ENCODE measurements at places on chromosomes 7 and 10.

DNA sequence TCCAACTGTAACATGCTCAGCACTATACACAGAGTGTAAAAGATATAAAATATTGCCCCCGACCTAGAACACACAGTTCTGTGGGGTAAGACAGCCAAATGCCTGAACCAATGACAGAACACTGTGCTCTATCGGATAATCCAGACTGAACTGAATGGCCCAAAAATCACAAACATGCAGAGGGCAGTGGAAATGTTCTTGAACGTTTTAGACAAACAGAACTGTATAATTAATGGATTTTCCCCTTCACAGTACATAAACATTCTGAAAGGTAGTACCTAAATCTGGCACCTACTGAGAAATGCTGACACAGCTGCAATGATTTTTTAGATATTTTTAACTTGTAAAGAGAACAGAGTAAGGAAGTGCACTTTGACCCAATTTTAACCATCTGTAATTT, 33.4 kb downstream of the PARD3 start:
- DNase-seq = no peak

DNA sequence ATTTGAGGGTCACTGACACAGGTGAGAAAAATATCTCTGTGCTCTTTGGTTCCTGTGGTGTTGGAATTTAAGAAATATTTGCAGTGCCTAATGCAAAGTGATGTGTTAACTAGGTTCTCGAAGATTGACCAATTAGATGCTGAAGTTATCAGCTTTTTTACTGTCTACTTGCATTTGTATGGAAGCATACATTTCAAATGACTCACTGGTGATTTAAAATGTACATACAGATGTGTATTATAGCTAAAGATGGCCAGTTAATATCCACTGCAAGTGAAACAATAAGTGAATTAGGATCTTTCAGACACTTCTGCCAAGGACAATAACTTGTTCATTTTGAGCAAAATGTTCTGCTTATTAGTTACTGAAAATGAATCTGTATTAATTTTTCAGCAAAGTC, 205.0 kb downstream of the FANK1 start:
- DNase-seq = no peak

GRCh38 chr10:103820101-103821062, 35.0 kb downstream of the SH3PXD2A start:
- DNase-seq = peak; percentile 62

DNA sequence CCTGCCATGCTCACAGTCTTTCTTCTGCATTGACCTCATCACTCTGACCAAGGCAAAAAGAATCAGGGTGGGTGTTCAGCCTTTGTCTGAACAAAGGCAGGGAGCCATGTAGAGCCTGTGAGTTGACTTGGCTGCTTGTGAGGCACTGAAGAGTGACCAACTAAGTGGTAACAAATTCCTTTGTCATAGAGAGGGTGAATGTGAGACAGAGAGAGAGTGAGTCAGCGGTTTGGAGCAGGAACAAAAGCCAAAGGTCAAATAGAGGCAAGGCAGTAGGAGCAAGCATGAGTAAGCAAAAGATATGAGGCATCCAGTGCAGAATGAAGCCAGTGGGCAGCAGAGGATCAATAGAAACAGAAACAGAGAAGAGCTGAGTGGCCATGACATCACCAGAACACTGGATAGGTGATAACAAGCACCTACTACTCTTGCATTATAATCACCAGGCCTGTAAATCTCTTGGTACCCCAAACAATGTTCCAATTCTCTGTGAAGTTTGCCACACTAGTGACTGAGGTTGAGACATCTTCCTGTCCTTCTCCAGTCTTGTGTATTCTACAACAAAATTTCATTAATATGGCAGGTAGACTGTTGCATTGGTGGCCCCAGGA, 116.2 kb upstream of the LAMB4 start:
- peak; percentile 89 for DNase-seq

GRCh38 chr10:86258941-86259340, 107.7 kb downstream of the GRID1 start:
- no peak for DNase-seq

DNA sequence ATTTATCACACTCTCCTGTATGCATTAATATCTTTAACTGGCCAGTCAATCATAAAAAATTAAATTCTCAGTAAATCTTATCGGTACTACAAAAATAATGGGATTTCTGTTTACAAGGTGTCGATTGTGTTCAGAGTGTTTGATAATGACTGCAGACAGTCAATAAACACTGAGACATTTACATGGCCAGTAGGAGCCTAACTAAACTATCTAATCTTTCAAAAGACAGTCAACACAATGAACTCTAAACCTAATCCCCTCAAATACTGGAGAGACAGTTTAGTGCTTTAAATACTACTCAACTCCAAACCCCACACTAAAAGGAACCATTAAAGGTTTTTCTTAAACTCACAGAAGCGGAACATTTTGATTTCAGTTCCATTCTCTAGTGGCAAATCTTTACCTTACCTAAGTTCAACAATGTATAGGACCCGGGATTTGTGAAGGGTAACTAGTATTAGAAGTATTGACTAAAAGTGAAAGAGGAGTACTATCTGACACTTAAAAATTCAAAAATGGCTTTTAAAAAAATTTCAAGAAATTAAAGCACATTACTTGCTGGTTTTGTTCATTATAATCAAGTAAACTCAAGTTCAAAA, 37.3 kb upstream of the EXOC6 start:
- DNase-seq = no peak

DNA sequence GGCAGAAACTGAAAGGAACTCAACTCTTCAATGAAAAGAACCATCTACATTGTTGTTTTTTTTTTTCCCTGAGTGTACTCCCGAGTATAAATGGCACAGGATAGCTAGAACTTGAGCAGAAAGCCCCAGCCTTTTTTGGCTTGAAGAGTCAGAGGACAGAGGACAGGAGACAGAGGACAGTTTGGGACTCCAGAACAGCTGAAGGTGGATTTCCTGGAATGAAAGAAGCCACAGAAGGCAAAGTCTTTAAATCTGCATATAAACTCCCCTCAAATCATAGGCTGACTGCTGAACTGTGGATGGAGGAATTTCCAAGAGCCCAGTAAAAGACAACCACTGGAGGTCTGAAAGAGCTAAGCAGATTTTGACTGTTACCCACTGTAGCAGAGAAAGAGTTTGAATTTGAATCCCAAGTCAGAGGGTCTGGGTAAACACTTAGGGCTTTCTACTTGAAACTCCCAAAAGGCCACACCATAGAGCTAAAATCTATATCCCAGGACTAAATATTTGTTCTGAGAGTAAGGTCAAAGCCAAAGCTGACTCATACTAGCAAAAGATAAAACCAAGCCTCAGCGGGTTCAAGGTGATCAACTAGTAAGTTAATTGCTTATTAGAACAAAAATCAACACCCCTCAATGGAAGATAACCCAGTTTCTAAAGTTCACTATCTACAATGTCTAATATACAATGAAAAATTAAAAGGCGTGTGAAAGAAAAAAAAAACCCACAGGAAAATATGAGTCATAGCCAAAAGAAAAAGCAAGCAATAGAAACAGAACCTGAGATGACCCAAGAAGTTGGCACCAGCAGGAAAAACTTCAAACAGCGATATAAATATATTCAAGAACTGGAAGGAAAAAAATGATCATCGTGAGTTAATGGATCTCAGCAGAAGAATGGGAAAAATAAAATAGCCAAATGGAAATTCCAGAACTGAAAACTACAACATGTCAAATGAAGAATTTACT, 1.8 kb upstream of the OPN1SW start:
- no peak for DNase-seq

DNA sequence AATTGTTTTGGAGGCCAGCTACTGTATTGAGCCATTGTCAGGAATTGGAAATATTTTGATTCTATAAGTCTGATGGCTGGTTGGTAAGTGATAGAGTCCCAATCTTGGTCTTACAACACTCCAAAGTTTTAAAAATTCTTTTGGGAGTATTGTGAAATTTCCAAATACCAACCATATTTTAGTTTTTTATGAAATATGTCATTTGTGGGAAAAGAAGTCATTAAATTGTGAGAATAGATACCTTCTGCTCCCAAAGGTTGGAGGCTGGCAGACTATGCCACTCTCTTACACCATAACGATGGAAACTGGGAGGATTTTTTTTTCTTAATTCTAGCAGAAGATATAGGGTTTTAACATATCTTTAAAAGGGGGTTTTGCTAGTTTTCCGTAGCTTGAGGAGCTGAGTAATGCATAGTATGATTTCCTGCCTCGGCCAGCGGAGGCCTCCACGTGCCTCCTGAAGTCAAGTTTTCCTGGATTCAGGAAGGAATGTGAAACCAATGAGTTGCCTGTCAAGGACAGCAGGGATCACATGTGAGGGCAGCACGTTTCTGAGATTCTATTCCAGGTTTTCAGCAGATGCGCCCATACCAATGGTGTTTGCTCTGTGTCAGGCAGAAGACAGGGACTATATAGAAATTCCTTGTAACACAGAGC, 92.2 kb upstream of the LAMB4 start:
- DNase-seq = peak; percentile 12

DNA sequence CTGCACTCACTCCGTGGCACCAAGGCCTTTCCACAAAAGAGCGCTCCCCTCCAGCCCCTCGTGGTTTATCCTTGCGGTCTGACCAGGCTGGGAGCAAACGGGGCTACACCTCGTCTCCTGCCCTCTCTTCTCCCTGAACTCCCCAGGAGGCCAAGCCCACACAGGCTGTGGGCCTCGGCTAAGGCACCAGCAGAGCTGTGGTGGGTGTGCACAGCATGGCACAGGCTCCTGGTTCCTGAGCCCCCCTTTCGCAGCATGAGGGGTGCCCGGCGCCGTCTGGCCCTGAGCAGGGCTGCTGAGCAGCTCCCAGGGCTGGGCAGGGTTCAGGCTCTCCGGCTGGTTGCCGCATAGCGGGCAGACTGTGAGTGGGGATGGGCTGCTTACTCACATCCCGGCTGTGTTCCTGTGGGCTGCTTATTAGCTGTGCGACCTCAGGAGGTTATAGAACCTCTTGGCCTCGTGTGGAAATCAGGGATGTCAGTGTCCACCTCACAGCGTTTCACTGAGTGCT, 90.4 kb downstream of the ZMIZ1 start:
- peak; percentile 80 for DNase-seq

GRCh38 chr7:51325908-51326307, 9.3 kb upstream of the COBL start:
- DNase-seq = no peak

- no peak for DNase-seq
These were observed 27.6 kb downstream of the ABCC2 start for GRCh38 chr10:99809931-99810615.

DNA sequence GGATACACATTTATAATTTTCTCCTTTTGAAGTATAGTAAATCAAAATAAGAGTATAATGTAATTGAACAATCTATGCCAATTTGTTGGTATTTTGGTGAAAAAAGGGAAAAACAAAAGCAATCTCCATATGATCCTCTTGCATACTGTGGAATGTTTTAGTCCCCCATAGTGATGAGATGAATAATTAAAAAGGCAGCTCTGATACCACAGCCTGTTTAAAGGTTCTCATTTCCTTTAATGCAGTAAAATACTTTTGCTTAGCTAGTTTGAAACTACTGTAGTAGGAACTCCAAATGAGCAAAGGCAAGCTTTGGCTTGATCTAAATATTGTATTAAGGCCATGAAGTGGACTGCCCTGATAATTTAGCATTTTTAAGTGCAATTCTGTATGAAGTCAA, 77.6 kb downstream of the VTI1A start:
- DNase-seq = no peak

DNA sequence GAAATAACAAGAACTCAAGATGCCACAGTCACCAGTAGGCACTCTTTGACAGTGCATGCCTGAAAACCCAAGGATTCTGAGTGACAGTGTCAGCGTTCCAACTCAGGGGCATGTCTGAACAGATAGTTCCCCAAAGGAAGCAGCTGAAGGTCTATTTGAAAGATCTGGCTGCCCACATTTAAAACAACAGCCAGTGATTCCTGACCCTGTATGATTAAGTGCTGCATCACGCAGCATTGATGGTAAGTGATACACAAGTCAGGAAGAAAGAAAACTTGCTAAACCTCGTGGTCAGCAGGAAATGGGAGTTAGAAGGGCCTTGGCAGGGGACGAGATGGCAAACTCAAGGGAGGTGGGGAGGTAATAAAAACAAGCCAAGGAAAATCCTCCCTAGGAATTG, 1013.1 kb downstream of the TYW1 start:
- DNase-seq = no peak

- no peak for DNase-seq
These were observed 352.6 kb upstream of the GALNT17 start for GRCh38 chr7:70779321-70779720.

DNA sequence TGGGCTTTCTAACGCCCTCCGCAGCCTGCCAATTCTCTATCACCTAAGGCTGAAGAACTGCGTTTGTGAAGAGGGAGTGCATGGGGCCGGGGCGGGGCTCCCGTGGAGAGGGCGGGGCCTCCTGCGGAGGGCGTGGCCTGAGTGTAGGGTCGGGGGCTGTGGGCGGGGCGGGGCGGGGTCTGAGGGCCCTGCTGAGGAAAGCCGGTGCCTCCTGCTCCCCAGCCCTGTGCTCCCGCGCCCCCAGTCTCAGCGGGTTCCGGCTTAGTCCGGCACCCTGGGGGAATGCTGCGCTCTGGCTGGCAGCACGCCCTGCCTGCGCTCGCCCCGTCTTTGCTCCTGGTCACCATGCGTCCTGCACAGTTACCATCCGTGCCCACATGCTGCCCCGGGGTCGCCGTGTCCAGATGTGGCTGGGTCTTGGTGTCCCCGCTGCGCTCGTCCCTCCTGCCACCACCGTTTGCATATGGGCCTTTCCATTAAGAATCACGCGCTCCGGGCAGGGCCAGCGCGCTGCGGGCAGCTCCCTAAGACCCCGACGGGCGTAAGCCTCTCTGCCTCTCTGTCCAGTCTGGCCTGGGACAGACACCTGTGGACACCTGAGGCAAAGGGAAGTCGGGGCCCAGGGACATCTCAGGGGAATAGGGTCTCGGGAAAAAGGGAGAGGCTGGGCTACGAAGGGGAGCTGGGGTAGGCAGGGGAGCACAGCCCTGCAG, 144.0 kb upstream of the RET start:
- no peak for DNase-seq

- DNase-seq = peak; percentile 10
These were observed 17.1 kb upstream of the ZNF800 start for GRCh38 chr7:127409629-127410028.

GRCh38 chr10:77713521-77714280, 76.1 kb upstream of the KCNMA1 start:
- DNase-seq = peak; percentile 19

DNA sequence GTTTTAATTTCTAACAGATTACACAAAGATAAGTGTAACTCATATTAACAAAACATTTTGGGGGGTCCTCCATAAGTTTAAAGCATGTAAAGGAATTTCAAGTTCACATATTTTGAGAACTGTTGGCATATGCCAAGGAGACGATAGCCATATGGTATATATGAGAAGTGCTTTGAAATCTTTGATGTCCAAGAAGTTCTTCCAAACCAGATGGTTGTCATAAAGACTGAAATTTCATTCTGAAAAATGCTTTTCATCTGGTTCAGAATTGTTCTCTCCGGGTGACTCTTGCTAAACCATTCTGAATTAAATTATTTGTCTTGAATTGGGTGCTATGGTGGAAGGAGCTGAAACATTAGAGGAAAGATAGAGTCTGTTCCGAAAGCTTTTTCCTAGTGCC, 513.0 kb upstream of the AKR1E2 start:
- DNase-seq = no peak

DNA sequence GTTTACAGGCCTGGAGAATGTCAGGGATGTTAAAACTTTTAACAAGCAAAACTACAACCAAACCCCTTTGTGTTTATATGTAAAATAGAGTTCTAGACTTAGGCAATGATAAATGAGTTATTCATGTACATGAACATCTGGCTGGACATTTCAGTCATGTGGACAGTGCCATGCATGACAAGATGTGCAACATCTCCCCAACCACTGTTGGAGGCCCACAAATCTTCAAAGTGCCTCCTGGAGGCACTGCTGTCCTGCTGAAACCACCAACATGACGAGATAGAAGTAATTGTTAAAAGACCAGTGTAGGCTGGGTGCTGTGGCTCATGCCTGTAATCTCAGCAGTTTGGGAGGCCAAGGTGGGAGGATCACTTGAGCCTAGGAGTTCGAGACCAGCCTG, 18.4 kb downstream of the PPIA start:
- DNase-seq = no peak
